ENCODE measurements at places on chromosomes 5 and 9. TPM values are rescaled to one million over a fixed set of nuclear protein-coding genes. Genes with fewer than 3 reads are reported as not detected.

The RUSC2 gene
- not detected for polyA plus RNA-seq

The TMEFF1 gene
- polyA plus RNA-seq = not detected

DNA sequence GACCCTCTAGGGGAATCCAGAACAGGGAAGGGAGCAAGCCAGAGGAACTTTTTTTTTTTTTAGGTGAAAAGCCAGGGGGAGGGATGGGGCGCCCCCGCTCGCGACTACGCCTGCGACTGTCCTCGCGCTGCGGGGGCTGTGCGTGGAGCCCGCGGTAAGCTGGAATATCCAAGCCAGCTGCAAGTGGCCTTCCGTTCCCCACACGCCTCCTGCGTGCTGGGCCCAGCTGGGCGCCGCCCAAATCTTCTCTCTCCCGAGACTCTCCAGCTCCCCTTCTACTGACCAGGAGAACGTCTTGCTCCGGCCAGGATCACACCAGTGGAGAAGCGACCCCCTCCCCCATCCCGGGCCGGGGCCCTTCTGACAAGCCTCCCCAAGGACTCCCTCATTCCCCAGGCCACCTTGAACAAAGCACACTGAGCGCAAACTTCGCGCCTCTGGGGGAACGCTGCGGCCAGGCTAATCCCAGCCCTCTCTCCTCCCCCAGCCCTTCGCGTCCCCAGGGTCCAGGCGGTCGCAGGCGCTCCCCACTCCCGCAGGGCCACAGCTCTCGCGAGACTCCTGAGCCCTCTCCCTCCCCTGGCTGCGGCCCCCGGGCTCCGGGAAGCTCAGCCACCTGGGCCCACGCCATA, 6.6 kb downstream of the BARX1 start:
- no peak overlapping the region for H3K27ac ChIP-seq
- H3K36me3 ChIP-seq = no peaks in the 10 kb centered on the region
- H3K4me1 ChIP-seq = peaks cover 24% of the 10 kb centered on the region
- H3K4me3 ChIP-seq = no peak overlapping the region
- H3K27me3 ChIP-seq = peaks cover 64% of the 10 kb centered on the region

DNA sequence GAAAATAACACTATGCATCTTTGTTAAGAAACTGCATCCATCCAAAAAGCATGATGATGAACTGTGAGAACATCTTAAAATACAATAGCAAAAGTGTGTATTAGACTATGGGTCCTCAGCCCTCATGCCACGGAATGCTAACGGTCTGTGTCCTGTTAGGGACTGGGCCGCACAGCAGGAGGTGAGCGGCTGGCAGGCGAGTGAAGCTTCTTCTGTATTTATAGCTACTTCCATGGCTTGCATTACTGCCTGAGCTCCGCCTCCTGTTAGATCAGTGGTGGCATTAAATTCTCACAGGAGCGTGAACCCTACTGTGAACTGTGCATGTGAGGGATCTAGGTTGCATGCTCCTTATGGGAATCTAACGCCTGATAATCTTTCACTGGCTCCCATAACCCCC, 129.8 kb downstream of the NXNL2 start:
- H3K36me3 ChIP-seq = no peaks in the 10 kb centered on the region
- no peak overlapping the region for H3K4me3 ChIP-seq
- no peak overlapping the region for H3K27ac ChIP-seq
- H3K4me1 ChIP-seq = no peaks in the 10 kb centered on the region
- DNase-seq = no peak

GRCh38 chr5:137497396-137498290, 1.5 kb downstream of the SPOCK1 start:
- H3K4me1 ChIP-seq = no peaks in the 10 kb centered on the region
- H3K27me3 ChIP-seq = no peaks in the 10 kb centered on the region
- no peak for DNase-seq
- H3K4me3 ChIP-seq = no peak overlapping the region
- no peaks in the 10 kb centered on the region for H3K36me3 ChIP-seq
- no peak overlapping the region for H3K27ac ChIP-seq

DNA sequence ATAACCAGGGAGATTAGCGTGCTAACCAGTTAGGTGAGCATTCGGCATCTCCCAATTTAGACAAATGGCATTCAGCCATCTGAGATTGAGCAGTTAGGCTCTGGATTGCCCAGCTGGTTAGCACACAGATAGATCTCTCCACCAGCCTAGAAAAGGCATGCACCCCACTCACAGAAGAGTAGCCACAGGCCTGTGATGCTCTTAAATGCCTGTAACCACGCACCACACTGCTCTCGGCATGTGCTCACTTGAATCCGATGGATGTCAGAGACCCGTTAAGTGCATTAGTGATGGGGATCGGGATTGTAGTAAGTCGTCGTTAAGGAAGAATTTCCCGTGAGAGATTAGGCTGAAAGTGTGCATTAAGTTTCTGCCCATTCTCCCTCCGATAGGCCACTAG, 23.0 kb downstream of the MARCHF6 start:
- H3K4me1 ChIP-seq = peaks cover 25% of the 10 kb centered on the region
- H3K27ac ChIP-seq = no peak overlapping the region
- H3K36me3 ChIP-seq = peaks cover 3% of the 10 kb centered on the region
- H3K4me3 ChIP-seq = no peak overlapping the region
